ENCODE measurements at places on chromosomes 1 and 21.

GRCh38 chr1:94106716-94107115 lies 14.2 kb downstream of the ABCA4 start:
- DNase-seq: no peak

GRCh38 chr1:191993549-191993948 lies 164.7 kb upstream of the RGS18 start:
- no peak for DNase-seq

- no peak for DNase-seq
These were observed 166.0 kb downstream of the COL11A1 start for GRCh38 chr1:102942324-102942723.

DNA sequence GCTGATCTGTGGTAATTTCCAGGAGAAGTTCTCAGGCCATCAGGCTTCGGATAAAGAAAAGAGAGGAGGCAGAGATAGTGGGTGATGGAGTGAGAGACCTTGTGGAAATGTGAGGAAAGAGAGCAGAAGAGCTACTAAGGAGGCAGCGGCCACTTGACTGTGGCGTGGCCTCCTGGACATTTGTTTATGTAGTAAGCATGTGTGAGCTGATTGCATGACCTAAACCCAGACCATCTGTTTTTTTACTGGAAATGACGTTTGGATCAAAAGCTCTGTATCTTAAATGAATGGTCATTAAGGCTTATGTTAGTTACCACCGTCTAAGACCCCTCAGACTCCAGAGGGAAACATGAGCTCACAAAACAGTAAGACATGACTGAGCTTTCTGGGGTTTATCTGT lies 13.6 kb downstream of the ATP1B1 start:
- no peak for DNase-seq

All from activated T-cell treated with anti-CD3 and anti-CD28 coated beads for 1 hour (primary cell).